Colonic mucosa (tissue), 4 donors: ENCODE measurements at places on chromosomes 7 and 10. TPM values are rescaled to one million over a fixed set of nuclear protein-coding genes. Genes with fewer than 3 reads are reported as not detected.

ANXA8L1 gene
- not detected for total RNA-seq

SPACDR gene
- 0.74 TPM for total RNA-seq

CRYGN gene
- total RNA-seq, result not detected

PARD3 gene
- total RNA-seq, result 41.7 TPM

DNA sequence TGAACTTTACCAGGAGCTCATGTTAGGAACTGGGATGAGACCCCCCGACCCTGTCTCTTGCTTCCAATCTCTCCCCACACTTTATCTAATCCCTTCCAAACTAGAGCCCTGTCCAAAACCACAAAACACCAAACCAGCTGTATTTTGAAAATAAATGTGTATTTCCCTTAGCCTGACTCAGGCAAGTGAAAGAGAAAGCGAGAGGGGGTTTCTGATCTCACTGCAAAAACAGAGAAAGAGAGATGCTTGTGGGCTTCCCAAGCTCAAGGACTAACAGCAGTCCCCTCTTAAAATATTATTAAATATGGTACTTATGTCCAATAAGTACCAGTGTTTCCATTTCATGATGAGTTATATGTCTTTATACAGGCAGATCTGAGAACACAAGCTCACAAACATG lies 122.0 kb downstream of the AGMO start:
- no peak for DNase-seq

GRCh38 chr10:24483701-24484100 lies 240.0 kb downstream of the ARHGAP21 start:
- DNase-seq, result peak; percentile 82

DNA sequence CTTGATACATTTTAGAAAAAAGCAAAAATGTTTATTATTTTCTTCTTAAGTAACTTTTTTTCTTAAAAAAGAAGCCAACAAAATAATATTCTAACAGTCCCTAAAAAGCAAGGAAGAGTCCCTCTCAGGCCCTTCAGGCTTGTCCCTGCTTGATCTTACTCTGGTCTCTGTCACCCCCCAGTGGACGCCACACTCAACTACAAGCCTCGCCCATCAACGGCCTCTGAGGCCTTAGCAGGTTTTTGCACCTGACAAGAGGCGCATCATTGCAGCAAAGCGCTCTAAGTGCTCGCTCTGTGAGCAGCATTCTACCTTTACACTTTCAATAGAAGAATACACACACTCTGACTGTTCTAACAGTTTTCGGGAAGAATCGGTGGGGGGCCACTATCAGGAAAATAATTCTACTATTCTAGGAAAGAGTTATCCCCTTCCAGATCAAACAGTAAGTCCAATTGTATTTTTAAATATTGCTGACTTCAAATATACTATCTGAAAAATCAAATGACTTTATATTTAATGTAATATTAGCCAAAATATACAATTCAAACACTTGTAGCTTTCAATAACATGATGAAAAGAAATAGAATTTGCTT lies 139.2 kb downstream of the USP6NL start:
- peak; percentile 66 for DNase-seq

GRCh38 chr7:157521752-157522151 lies 184.9 kb downstream of the DNAJB6 start:
- no peak for DNase-seq

- DNase-seq, result no peak
Observed at GRCh38 chr7:33918438-33919143, 13.3 kb downstream of the BMPER start.

DNA sequence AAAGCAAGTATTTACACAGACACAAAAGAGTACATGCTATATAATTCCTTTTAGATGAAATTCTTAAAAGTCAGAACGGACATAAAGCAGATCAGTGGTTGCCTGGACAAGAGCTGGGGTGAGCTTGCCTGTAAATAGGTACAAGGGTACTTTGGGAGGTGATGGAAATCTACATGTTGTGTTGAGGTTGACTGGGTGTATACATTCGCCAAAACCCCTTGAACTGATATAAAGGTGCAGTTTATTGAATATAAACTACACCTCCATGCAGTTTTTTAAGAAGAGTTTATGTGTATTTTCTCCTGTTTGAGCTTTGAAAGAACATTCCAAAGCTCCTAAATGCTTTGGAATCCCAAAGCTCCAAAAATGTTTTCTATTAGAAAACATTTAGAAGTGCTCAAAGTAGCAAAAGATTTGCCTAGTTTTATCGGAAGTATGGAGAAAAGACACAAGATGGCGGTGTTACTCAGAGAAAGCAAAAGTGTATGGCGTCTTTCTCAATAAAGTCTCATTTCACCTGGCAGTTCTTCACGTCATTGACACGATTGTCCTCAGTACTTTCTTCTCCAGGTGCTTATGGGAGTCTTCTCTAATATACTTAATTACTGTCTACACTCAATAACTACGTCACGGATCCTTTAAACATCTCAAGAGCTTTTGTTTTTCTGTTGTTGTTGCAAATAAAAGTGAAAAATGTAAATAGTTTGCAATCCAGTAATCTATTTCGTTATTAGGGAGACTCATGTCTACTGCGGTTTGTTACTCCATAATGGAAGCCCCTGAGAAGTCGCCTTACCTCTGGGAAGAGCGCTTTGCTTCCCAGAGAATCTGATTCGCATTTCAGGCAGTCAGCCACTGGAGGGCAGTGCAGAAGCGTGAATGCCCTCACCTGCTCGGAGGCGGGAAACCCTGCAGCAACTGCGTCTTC lies 14.7 kb upstream of the SEC61G start:
- peak; percentile 87 for DNase-seq

- DNase-seq, result no peak
Observed at GRCh38 chr7:73682745-73683055, 553 bp downstream of the DNAJC30 start.

DNA sequence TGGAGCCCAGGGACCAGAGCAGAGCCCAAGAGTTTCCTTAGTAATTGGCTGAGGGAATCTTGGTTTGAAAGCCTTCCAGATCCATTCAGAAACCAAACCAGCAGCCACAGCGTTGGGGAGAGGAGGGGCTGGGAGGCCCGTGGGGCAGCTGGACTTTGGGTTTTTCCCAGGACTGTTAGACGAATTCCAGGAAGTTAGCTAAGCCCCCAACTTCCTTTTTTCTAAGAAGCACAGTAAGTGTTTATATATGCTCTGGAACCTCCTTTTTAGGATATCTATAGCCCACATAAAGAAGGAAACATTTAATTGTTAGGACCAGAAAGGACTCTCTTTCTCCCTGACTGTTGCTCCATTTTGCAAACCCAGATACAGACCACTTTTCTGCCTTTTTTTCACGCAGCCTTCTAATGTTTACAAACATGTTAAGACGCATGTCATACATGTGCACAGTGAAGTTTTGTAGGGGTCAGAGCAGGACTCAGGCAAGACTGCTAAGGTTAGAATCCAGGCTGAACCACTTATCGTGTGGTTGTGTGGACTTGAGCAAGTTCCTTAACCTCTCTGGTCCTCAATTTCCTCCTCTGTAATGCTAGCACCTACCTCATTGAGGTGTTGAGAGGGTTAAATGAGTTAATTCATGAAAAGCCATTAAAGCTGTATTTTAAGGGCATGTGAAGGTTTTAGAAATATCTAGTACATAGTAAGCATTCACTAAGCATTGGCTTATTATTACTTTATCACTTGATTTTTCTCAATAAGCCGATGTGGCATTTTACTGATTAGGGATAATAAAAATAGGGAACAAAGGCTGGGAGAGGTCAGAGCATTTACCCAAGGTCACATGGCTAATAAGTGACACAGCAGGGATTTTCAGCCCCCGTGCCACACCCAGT lies 42.4 kb downstream of the TBATA start:
- DNase-seq, result peak; percentile 37

GRCh38 chr7:50953303-50953702 lies 170.6 kb upstream of the GRB10 start:
- no peak for DNase-seq

DNA sequence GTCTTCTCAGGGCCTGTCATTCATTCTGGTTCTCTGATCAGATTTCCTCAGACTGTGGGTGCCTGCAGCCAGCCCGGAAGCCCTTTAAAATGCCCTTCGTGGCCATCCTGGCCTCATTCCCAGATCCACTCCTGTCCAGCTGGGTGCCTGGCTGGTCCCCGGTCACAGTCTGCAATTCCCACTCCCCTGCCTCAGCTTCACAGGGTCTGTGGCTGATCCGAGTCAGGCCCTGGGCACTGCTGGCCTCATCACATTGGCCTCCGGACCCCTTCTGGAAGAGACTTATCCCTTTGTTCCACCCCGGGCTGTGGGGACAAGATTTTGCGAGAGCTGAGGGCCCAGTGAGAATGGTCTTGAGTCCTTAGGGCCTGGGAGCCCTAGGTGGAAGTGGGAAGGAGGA lies 12.1 kb downstream of the DOCK1 start:
- no peak for DNase-seq

- no peak for DNase-seq
Observed at GRCh38 chr7:96996958-96997511, 8.3 kb upstream of the DLX6 start.
